Right renal cortex interstitium (tissue), 3 donors: ENCODE measurements at places on chromosomes 12 and 14. TPM values are rescaled to one million over a fixed set of nuclear protein-coding genes. Genes with fewer than 3 reads are reported as not detected.

GPRC5D gene
- 0.72 TPM for polyA plus RNA-seq

DNA sequence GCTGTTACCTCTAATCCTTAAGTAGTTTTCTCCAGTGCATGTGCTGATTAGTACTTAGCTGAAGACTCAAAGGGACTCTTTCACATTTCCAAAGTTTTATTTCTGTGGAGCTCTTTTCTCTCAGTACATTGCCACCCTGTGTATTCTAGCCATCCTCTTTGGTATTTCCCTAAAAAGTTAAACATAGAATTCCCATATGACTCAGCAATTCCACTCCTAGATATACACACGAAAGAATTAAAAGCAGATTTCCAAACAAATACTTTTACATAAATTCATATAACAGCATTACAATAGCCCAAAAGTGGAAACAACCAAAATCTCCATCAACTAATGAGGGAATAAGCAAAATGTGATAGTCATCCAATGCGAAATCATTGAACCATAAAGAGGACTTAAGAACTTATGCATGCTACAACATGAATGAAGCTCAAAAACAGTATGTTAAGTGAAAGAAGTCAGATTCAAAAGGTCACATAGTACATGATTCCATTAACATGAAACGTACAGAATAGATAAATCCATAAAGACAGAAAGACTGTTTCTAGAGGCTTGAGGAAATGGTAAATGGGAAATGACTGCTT lies 9.0 kb upstream of the NOVA1 start:
- no peak for DNase-seq

DNA sequence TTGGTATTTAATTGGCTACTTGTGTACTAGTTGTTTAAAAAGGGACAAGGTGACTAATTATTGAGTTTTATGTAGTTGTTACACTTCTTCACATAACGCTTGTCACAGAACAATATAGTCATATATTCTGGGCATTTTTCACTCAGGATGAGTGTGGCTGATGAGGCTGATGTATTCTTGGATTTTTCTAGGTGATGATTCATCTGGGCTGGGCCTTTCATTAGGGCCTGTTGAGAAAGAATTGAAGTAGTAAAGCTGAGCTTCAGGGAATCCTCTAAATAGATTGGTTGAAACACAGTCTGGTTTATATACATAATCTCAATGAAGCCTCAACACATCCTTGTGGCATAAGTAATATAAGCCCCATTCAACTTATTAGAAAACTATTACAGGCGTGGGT lies 445.7 kb downstream of the DAD1 start:
- DNase-seq: no peak

DNA sequence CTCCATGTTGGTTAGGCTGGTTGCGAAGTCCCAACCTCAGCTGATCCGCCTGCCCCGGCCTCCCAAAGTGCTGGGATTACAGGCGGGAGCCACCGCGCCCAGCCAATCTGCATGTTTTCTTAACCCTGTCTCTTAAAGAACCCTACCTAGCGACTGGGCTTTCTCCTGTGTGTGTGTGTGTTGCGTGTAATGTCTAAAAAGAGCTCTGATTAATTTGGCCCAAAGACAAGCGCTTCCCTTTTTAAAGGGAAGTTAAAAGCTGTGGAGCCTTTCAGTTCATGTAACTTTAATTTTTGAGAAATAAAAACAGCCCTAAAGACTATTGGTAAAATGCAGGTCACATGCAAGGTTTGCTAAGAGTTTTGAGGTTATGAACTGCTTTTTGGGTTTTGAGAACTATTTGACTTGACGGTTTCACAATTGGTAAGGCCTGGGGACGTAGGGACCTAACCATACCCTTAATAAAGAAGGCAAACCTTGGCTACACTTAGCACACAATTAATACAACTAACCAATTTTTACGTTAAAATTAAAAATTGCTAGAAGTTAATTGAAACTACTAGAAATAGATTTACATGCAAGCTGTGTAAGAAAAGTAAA lies 103.2 kb downstream of the KCNMB4 start:
- DNase-seq: no peak

DNA sequence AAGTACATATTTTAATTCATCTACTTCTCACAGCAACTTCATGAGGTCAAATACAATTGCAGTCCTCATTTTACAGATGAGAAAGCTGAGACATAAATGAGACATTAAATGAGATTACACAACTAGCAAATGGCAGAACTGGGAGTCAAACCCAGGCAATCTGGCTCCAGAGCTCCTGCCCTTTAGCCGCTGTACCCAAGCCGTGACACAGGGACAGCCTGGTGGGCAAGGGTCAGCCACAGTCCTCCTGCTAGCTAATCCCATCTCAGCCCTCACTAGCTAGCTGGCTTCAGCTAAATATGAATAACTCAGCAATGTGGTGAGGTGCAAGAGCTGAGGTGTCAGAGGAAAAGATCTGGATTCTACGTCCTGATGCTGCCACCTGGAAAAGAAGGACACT lies 54.8 kb downstream of the NINJ2 start:
- DNase-seq: no peak
